Epithelial cell of esophagus (primary cell): ENCODE measurements at places on chromosomes 2 and 18.

DNA sequence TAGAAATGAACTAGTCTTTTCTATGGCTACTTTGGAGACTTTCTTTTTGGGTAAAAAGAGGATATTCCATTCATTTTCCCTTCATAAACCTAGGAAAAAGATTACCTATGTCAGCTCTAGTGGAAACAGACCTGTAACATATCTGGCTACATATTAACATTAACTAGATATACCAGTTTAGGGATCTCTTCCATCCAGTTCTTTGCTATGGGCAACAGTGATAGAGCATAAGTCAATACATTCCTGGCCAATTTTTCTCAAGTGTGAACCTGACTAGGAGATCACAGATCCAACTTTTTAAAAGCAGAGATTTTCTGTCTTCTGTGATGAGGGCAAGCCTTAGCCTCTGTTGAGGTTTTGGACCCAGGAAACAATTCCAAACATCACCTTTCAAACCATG, 34.5 kb downstream of the PLEKHM3 start:
- no peak for DNase-seq

GRCh38 chr18:9039441-9040071, 62.9 kb upstream of the NDUFV2 start:
- no peak for DNase-seq

- DNase-seq, result no peak
Observed at GRCh38 chr2:165667375-165667774, 126.7 kb downstream of the GALNT3 start.

- DNase-seq, result no peak
Observed at GRCh38 chr2:144006139-144006538, 513.8 kb downstream of the ZEB2 start.

GRCh38 chr2:241900251-241901017, 30.9 kb downstream of the RTP5 start:
- no peak for DNase-seq

DNA sequence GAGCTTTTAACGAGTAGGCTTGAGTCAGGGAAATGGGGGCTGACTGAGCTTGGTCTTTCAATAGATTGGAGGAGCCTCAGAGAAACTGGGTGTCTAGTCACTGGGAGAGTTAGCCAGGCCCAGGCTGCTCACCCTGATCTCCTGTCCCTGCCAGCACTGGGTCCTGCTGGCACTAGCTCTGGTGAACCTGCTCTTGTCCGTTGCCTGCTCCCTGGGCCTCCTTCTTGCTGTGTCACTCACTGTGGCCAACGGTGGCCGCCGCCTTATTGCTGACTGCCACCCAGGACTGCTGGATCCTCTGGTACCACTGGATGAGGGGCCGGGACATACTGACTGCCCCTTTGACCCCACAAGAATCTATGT, 720 bp downstream of the KRTCAP3 start:
- DNase-seq, result peak; percentile 22

- no peak for DNase-seq
Observed at GRCh38 chr2:8441371-8441770, 240.5 kb upstream of the ID2 start.

- DNase-seq, result peak; percentile 41
Observed at GRCh38 chr2:230327418-230328154, 593 bp downstream of the SP140L start.

DNA sequence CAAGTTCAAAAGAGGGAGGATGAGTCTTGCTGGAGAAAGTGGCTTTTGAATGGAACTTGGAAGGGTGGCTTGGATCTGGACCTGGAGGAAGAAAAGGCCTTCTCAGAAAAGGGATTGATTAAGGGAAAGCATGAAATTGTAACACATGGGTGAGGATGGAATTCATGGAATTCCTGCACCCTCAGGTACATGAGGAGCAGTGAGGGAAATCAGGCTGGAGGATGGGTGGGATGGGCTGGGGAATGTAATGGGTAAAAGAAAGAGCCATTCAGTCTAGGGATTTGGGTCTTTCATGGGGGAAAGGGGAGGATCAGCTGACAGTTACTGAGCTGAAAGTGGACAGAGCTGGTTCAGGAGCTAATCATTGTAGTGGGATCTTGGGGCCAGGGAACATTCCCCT, 51.2 kb upstream of the HAAO start:
- DNase-seq, result no peak

- no peak for DNase-seq
Observed at GRCh38 chr2:222436040-222436413, 11.7 kb downstream of the SGPP2 start.

- DNase-seq, result no peak
Observed at GRCh38 chr2:98764499-98764898, 33.6 kb upstream of the MGAT4A start.

DNA sequence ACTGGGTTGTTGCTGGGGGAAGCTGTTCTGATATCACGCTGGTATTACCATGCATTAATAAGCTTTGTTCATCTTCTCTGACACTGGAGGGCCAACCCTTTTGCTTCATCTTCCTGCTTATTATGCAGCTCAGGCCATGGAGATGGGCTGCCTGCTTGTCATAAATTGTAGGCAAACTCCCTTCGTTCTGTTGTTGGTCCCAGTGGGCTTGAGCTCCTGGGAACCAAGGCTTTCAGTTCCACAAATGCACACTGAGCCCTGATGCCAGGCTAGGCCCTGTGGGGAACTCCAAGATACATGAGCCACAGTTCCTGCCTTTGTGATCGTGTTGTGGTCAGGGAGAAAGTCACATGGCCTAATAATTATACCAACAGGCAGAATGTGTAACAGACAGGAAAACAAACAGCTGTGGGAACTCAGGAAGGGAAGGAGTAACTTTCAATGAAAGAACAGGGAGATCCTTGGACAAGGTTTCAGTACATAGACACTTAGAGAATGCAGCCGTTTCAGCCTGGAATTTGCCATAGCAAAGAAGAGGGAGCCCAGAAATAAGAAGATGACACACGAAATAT, 49.0 kb upstream of the BCL2L11 start:
- peak; percentile 60 for DNase-seq
